Central memory CD8-positive, alpha-beta T cell (primary cell): ENCODE measurements at places on chromosomes 6 and 20.
A peak's percentile ranks its signal among the peaks of the same experiment; 100 is the strongest.

DNA sequence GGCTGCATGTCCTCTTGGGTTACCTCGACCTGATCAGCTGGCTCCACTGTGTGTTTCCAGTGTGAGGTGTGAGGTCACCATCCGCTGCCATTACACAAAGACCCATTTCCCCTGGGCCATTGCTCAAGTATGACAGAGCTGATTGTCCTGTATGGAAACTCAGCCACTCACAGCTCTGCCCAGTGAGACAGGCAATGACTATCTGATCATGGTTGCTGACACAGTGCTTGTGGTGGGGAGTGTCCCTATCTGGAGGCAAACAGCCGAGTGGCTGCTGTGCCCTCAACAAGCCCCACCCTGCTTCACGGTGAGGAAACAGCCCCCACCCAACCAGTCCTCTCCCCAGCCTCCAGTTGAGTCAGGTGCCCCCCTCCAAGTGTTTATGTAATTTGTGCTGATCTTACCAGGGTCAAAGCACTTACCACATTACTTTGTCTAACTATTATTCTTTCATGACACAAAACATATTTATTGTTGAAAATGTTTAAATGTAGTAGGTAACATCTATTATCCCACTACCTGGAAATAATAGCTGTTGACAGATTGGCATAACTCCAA is 11.7 kb upstream of the MAPK13 start:
- peak; percentile 45 for DNase-seq

DNA sequence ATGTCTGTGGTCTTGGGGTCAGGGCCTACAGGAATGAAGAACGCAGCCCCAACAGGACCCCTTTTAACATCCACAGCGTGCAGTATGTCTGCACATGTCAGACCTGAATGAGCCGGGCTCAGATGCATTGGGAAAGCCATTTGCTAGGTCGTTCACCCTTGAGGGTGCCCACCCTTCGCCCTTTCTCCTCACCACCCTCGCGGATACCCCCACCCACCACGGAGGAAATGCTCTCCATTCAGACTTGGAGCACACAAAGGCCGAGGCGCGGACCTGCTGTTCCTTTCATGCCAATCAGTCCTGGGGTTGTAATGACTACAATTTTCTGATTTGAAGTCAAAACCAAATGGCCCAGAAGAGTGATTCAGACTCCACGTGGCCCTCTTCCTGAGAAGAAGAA is 62.7 kb downstream of the EDN3 start:
- DNase-seq: no peak

- no peak for DNase-seq
Observed at GRCh38 chr6:82739303-82739702, 326.3 kb downstream of the UBE3D start.

DNA sequence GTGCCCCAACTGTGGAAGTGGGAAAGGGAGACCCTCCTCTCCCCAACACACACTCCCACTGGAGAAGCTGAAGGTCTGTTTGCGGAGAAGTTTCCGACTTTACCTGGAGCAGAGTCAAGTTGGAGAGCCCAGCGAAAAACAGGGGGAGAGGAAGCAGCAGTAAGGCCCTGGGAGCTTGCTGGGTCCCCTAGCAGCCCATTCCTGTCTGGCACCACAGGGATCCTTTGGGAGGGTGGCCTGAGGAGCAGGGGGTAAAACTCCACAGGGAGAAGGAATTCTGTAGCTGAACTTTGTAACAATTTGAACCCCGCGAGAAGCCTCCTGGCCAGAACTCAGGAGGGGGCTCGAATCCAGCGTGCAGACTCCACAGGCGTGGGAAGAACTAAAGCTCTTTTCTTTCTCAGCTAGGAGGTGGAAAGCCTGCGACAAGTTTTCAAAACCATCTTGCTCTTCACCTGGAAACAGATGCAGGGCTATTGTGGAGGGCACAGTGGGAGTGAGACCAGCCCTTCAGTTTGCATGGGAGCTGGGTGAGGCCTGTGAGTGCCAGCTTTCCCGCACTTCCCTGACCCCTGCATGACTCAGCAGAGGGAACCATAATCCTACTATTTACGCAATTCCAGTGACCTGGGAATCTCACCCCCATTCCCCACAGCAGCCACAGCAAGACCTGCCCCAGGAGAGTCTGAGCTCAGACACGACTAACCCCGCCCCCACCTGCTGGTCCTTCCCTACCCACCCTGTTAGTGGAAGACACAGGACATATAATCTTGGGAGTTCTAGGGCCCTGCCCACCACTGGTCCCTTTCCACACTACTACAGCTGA is 25.8 kb downstream of the SERPINB9 start:
- no peak for DNase-seq

- DNase-seq: no peak
Observed at GRCh38 chr6:15065261-15065989, 180.4 kb upstream of the JARID2 start.

GRCh38 chr20:12956303-12956702 is 52.5 kb upstream of the SPTLC3 start:
- no peak for DNase-seq

- DNase-seq: no peak
Observed at GRCh38 chr6:130629640-130630039, 197.6 kb upstream of the SMLR1 start.

GRCh38 chr6:12952318-12952717 is 235.8 kb downstream of the PHACTR1 start:
- no peak for DNase-seq

- no peak for DNase-seq
Observed at GRCh38 chr6:86581833-86582232, 355.5 kb upstream of the HTR1E start.

GRCh38 chr6:80214436-80215022 is 108.1 kb downstream of the BCKDHB start:
- DNase-seq: no peak

DNA sequence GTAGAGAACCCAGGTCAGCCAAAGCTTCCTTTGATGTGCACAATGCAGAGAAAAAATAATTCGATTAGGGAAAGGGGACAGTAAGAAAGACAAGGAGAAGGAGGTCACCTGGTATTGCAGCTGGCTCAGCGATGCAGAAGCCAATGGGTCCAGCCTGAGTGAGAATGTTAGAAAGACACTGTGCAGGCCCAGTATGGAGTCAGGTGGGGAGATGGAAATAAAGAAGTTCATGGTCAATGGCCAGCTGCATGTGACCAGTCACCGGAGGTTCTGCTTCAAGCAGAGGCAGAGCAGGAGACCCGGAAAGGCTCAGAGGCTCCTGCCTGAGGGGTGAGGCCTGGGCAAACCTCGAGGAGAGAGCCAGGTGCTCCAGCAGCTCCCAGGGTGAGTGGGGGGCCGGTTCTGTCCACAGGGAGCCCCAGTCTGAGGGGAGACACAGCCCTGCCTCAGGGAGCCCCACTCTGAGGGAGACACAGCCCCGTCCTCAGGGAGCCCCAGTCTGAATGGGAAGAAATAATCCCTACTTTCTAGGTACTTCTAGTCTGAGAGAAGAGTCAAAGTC is 51.3 kb downstream of the LRFN2 start:
- DNase-seq: no peak

- DNase-seq: no peak
Observed at GRCh38 chr20:53681352-53682212, 87.9 kb upstream of the ZNF217 start.

- no peak for DNase-seq
Observed at GRCh38 chr6:131773284-131773950, 34.4 kb upstream of the ENPP1 start.

DNA sequence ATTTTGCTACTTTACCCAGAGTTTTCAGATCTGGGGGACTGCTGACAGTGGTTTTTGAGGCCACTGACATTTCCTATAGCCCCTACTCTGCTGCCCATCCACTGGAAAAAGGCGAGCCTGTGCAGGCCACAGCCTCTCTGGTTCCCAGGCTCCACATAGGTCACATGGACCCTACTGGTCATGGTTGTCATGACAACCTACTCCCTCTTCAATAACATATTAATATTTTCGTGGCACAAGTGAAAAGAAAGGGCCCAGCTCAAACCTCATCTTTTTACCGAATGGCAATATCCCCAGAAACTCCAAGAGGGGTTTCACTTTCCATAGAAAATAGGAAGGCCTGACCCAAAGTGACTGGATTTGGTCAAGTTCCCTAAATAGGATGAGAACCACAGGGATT is 11.0 kb upstream of the FOXO3 start:
- DNase-seq: no peak

GRCh38 chr6:166745801-166746668 is 119.0 kb upstream of the RPS6KA2 start:
- DNase-seq: no peak

- no peak for DNase-seq
Observed at GRCh38 chr20:43017241-43018030, 172.3 kb downstream of the PTPRT start.

GRCh38 chr6:137045222-137045789 is 541 bp upstream of the IL20RA start:
- DNase-seq: no peak

DNA sequence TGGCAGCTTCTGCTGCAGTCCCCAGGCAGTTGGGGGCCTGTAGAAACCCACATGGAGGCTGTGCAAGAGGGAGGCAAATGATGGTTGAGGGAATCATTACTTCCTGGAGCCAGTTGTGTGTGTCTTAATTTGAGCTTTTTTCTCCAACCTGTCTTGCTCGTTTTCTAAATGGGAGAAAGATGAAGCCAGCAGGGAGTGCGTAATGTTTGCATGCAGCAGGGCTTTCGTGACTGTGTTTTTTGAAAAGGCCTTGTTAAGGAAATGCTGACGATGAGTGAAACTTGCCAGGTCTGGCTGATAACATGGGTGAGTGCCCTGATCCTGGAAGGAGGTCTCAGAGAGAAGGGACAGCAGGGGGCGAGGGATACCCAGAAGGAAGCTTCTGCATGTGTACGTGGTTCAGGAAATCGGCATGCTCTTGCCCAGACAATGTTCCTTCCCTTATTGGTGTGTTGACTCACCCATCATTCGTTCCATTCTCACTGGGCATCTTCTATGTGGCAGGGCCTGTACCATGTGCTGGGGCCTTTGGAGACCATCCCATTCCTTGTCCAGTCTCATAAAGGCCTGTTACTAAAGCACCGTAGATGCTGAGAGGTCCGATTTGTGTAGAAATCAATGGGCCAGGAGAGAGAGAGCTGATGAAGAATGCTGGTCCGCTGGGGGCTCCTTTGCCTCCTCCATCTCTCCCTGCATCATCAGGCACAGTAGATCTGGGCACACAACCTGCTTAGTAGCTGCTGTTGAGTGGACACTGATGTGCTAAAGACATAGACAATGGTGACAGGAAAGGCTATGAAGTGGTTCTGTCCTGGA is 27.4 kb downstream of the GLP1R start:
- no peak for DNase-seq

DNA sequence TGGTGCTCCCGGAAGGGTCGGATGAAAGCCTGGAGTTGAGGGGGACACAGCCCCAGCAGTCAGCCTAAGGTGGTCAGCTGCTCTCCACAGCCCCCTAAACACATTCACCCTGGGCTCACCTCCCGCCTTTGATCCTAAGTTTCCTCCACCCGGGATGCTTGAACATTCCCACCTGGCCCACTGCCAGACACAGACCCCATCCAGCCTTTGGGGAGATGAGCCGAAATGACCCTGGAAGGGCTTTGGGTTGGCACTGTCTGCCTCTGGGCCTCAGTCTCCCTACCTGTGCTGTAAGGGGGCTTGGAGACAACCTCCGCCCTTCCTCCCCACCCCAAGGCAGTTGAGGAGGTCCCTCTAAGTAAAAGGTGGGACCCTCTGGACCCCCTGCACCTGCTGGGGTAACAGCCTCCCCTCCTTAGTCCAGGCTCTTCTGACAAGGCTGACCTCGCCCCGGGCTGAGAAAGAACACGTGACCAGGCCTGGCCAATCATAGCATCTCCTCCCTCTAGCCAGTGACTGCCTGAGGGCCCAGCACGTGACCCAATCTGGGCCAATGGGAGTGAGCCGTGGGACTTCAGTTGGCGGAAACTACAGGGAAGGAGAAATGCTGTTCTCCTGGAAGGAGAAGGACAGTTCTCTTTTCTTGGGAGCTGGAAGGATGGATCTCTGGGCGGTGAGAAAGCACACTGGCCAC is 16.9 kb upstream of the UBE2V1 start:
- DNase-seq: no peak

DNA sequence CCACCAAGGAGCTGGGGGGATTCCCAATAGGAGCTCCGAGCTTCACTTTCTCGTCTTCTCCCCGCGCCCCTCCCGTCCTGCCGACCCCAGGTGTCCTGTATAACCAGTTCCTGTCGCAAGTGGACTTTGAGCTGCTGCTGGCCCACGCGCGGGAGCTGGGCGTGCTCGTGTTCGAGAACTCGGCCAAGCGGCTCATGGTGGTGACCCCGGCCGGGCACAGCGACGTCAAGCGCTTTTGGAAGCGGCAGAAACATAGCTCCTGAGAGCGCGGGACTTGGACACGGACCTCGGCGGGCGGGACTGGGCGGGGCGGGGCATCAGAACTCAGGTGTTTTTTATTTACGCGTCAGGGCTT is 340 bp upstream of the VARS2 start:
- DNase-seq: no peak

DNA sequence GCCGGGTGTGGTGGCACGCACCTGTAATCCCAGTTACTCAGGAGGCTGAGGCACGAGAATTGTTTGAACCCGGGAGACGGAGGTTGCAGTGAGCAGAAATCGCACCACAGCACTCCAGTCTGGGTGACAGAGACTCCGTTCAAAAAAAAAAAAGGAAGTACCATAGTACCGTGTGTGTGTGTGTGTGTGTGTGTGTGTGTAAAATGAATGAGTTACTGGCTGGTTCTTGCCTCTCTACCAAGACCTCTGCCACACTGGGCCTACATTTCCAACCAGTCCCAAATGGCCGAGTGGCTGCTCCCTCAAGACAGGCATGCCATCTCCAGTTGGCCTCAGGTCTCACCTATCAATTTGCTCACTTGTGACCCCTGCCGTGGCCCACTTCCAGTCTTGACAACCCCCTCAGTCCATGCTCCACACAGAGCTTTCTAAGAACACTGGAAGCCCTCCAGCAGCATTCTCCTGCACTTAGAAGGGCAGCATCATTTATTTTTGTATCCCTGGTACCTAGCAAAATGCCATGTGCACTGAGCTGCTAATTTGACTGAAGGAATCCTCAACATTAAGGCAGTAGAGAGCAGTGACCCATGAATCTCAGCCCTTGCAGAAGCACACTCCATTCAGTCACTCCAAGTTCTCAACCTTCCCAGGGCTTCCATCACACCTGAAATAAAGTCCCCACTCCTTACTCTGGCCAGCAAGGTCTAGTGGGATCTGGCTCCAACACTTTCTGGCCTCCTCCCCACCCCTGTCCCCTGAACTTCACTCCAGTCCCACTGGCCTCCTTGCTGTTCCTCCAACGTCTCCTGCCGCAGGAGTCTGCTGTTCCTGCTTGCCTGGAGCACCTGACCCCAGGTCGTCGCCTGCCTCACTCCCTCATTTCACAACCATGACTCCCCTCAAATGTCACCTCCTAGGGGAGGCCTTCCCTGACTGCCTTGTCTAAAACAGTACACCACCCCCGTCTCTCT is 29.9 kb downstream of the COX4I2 start:
- DNase-seq: no peak
